ENCODE measurements at places on chromosomes 4 and X.

DNA sequence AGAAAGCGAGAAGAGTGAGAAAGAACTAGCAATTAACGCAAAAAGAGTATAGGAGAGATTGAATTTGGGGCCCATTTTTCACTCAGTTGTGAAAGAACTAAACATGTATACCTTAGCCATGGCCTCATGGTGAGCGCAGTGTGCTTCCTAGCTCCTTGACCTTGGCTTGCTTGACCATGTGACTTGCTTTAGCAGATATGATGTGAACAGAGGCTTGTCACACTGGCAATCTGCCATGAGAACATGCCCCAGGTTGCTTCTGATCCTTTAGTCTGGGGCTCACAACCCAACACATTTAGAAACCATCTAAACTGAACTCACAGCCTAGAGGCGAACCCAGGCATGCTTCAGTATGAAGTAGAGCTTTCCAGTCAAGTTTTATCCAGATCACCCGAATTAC is 260.1 kb upstream of the FTHL17 start:
- DNase-seq: no peak

DNA sequence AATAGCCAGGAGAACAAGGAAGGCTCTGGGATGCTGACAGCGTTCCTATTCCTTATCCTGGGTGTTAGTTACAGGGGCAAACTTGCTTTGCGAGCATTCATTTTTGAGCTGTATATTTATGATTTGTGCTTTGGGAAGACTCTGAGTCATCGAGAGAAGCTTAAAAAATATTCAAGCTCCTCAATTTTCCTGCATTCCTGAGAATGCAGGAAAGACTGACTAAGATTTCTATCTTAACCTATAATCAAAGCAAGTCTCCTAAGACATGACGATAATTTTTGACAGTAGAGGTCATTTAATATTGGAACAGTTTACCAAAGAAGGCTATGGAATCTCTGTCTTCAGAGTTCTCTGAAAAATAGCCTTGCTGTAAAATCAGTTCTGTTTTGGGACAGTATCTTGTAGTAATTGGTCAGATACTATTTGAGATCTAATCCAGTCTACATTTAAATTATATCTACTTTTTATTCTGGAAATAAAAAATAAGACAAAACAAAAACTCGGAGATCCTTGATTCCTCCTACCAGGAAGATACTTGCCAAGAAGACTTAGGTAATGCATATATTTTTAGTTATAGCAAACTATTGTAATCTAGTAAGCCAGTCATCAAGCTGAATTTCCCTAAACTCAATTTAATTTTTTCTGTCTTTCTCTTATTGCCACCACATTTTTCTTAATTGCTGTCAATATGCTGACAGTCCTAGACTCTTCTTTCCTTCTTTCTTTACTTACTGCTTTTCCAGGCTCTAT is 31.7 kb downstream of the BBS12 start:
- no peak for DNase-seq

DNA sequence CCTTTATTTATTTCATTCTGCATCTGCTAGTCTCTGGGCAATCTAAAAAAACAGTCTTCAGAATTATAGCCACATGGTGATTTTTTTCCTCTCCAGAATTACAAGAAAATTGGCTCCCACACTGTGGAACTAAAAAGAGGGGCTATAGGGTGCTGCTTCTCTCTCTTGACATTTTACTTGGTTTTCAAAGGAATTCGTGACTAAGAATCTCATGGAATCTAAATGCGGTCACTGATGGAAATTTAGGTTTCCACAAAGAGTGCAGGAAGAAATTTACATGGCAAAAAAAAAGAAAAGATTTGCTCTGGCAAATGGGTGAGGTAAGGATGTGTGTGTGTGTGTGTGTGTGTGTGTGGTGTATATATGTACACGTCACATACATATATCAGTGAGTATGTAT is 10.2 kb downstream of the ATXN3L start:
- no peak for DNase-seq

DNA sequence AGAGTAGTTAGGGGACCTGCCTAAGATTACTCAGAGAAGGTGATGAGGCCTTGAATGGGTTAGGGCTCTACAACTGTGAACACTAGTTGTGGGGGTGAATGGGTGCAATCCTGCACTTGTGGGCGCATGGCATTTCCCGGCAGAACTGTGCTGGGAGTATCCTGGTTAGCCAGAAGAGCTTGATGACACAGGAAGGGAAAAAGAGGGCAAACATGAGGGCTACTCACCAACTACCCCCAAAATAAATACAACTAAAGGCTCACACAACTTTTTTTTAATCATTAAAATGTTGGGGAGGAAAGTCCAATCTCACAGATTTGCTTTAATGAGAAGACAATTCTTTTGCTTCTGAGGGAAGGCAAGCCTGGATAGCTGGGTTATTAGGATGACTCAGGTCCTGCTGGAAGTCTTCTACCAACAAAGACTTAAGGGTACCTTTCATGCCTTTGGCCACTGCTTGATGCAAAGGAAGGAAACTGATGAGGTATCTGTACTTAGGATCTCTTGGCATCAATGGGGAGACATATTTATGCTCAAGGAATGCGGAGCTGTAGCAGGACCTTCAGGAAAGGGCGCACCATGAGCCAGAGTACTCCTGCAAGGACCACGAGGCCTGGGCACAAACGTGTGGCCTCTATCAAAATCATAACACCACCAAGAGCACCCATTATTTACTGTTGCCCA is 2.6 kb downstream of the PHKA2 start:
- no peak for DNase-seq
